ENCODE measurements at places on chromosomes 16 and 17. TPM values are rescaled to one million over a fixed set of nuclear protein-coding genes. Genes with fewer than 3 reads are reported as not detected.

DNA sequence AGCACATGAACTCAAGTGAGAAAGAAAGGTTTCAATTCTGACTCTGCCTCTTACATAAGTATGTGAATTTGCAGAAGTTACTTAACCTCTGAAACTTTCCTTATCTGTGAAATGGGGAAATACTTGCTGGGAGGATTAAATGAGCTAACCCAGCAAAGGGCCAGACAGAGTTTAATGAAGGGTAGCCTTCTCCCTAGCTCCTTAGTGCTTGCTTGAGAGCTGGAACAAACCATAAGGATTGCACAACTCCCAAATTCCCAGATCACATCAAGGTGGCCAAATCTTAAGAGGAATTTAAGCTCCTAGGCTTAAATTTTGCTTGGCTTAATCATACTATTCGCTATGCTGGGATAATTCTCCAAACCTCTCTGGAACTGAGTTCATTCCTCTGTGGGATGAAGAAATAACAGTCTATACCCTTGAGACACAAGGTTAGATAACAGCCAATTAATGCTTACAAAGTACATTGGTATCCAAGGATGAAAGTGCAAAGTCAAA, 11.8 kb upstream of the WSB1 start:
- no peak for DNase-seq

GRCh38 chr17:18920911-18921441, 31.0 kb upstream of the SLC5A10 start:
- DNase-seq = no peak

- peak; percentile 79 for DNase-seq
These were observed 5.6 kb downstream of the PNPO start for GRCh38 chr17:47946929-47947397.

DNA sequence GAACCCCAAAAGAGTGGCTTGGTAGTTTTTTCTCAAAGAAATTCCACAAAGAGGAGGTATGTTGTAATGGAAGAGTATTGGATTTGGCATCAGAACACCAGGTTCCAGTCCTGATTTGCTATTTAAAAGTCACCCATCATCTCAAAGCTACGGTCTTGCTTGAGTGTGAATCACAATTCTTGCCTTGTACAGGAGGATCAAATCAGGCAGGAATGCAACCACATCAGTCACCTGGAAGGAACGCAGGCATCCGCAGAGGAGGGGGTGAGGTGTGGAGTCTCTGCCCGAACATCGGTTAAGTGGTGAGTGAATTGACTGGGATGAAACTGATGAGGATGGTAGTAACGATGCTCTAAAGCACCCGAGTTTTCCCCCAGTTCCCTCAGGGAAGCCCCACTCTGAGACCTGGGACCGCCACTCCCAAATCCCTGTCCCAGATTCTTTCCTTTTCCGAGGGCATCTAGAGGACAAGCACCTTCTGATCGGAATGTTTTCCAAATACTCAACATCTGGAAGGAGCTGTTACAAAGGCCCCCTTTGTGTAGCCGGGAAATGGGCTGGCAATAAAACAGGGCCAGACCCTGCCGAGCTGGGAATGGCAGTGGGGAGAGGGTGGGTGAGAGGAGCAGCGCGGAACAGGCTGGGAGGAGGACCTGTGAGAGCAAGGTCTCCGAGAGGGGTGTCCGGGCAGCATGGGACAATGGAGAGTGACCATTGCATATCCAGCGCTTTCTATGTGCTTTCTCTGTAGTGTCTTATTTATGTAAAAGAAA, 469.6 kb downstream of the SLC39A11 start:
- no peak for DNase-seq

GRCh38 chr16:9481747-9482730, 390.6 kb downstream of the HAPSTR1 start:
- no peak for DNase-seq

GRCh38 chr17:50272246-50272645, 2.0 kb upstream of the TMEM92 start:
- peak; percentile 63 for DNase-seq

GRCh38 chr16:67144943-67145342, 5.9 kb downstream of the B3GNT9 start:
- DNase-seq = no peak

DNA sequence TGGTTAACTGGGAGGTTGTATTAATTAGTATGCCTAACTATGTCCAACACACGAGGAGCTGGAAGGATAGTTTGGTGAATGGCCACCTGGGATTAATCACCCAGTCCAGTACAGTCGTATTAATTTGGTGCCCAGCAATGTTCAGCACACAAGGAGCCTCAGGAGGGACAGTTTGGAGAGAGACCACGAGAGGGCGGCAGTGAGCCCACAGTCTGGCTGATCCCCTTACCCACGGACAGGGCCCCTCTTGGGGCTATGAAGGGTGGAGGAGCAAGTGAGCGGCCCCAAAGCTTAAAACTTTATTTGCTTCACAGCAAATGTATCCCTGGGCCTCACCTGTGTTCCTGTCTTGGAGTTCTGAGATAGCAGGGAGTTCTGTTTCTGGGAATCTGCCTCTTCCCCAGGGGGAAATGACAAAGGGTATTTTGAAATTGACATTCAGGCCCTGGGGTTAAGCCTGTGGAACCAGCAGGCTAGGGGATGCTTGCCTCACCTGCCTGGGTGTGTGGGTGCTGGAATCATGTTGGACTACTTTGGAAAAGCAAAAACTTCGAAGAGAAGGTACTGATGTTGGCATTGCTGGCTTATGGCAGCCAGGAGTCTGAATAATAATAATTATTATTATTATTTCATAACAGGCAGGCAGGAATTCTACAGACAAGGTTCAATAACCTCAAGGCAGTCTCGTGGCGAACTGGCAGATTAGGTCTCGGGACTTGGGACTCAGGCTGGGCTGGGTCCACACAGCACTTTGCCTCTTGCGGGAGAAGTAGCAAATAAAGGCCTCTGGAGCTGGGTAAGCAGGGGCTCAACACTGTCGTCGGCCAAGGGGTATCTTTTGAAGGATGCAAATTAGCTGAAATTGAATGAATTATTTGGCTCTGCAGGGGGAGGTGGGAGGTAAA, 227.6 kb upstream of the ASIC2 start:
- peak; percentile 58 for DNase-seq

DNA sequence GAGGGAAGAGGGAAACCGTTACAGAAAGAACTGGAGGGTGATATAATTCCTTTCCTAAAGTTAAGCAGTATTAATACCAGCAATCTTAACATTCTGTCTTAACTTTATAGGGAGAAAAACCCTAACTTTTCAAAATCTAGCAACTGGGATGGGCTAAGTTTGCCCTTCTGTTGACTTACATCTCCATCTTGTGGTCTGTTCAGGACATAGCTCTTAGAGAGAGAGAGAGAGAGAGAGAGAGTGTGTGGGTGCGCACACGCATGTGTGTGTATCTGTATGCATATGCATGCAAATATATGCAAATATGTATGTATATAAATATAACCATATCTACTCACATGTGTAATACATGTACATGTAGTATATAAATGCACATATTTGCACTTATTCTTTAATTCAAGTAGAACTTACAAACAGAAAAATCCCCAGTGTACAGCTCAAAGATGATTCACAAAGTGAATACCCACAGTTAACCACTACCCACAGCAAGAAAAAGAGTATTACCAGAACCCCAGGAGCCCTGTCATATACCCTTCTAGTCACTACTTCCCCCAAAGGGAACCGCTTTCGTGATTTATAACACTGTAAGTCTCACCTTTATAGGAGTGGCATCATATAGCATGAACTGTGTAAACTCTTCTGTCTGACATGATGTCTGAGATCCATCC, 46.5 kb downstream of the STX8 start:
- no peak for DNase-seq

GRCh38 chr17:60311936-60312335, 80.0 kb downstream of the USP32 start:
- no peak for DNase-seq

- DNase-seq = no peak
These were observed 6.3 kb downstream of the ACSF3 start for GRCh38 chr16:89099905-89100304.

GRCh38 chr17:60548990-60549389, 22.9 kb upstream of the APPBP2 start:
- DNase-seq = no peak

- no peak for DNase-seq
These were observed 129.1 kb upstream of the HS3ST2 start for GRCh38 chr16:22684574-22685458.

- peak; percentile 91 for DNase-seq
These were observed 939 bp downstream of the BCL6B start for GRCh38 chr17:7023576-7024401.

DNA sequence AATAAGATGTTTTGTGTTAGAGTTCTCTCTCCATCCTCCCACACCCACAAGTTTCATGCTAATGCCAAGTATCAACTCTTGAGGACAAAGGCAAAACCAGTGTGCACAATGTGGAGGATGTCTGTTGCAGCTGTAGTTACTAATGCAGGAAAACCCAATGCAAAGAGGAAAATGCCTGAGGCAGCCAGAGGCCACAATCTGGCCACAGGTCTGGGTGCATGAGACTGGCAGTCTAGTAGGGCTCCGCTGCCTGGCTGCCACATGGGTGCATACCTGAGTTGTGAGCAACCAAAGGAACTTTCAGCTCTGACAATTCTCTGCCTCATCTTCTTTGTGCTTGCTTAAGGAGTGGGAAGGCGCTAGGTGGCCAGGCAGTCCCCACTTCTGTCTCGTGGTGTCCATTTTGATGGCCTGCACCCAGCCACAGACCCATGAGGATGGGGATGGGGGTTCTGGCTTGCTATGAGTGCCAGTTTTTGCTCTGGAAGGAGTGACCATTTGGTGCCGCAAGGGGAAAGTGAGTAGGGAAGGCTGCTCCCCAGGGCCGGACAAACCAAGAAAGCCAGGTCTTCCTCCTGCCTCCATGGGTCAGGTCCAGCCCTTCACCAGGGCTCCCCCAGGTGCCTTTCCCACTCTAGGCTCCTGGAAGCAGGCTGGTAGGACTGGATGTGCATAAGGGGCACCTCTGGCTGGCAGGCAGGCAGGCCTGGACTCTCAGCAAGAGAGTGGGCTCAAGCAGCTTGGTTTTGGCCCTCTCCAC, 4.2 kb upstream of the GFOD2 start:
- no peak for DNase-seq

GRCh38 chr16:8899709-8900317, 17.7 kb downstream of the LITAFD start:
- peak; percentile 15 for DNase-seq

DNA sequence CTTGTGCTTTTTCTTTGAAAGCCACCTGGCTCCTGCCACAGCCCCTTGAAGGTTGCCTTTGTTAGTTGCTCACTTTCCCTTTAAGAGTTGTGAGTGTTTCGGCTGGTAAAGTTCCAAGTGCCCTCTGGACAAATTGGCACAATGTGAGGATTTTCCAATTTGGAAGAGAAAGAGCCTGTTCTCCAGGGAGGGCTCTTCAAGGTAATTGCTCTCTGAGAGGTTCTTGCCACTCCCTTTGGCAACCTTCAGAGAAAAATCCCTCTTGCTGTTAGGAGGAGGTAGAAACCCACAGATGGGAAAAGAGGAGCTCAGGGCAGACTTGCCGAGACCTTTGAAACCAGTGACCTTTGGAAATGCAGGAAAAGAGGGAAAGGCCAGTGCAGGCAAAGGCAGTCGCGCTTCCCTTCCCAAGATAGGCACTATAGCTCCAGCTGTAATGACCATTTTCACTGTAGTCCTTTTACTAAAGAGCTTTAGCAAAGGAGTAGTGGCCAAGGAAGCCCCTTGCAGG, 49.0 kb upstream of the AKAP1 start:
- DNase-seq = no peak

DNA sequence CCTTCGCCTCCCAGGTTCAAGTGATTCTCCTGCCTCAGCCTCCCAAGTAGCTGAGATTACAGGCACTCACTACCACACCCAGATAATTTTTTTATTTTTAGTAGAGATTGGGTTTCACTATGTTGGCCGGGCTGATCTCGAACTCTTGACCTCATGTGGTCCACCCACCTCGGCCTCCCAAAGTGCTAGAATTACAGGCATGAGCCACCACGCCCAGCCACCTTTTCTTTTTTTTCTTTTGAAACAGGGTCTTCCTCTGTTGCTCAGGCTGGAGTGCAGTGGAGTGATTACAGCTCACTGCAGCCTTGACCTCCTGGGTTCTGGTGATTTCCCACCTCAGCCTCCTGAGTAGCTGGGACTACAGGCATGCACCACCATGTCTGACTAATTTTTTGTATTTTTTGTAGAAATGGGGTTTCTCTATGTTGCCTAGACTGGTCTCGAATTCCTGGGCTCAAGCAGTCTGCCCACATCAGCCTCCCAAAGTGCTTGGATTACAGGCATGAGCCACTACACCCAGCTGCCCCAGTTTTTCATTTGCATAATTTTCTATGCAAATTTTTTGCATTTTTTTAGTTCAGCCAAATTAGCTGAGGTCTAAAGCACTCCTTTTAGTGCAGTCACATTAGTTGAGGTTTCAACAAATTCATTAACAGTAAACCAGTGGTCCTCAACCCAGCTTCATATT, 11.3 kb downstream of the WWP2 start:
- no peak for DNase-seq

- DNase-seq = no peak
These were observed 115.4 kb upstream of the CACNG3 start for GRCh38 chr16:24140730-24141129.

DNA sequence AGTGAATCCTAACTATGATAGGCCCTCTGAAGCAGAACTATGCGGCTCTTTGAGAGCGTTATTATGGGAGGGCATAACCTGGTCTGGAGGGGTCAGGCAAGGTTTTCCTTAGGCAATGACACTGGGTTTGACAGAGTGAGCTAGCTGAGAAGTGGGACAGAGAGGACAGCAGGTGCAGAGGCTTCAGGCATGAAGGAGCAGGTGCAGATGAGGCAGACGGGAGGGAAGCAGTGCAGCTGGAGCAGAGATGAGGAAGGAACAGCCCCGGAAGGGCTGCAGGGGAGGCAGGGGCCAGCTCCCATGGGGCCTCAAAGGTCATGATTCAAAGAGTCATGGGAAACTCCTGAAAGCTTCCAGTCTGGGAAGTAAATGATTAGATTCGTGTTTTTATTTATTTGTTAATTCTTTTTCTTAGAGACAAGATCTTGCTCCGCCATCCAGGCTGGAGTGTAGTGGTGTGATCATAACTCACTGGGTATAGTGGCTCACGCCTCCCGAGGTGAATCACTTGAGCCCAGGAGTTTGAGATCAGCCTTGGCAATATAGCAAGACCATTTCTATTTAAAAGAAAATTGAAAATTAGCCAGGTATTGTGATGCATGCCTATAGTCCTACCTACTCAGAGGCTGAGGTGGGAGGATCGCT, 5.4 kb downstream of the MARCHF10 start:
- no peak for DNase-seq

GRCh38 chr17:76326306-76326705, 18.2 kb upstream of the QRICH2 start:
- DNase-seq = no peak

SLC47A2 gene
- total RNA-seq = not detected

KRTAP4-4 gene
- total RNA-seq = not detected

MCRIP1 gene
- 91.5 TPM for total RNA-seq

SLC5A2 gene
- not detected for total RNA-seq

HBM gene
- total RNA-seq = 10.4 TPM

MATCAP1 gene
- total RNA-seq = 25.7 TPM
